ENCODE measurements at places on chromosomes 3 and 15. TPM values are rescaled to one million over a fixed set of nuclear protein-coding genes. Genes with fewer than 3 reads are reported as not detected.

The TF gene
- 1.7 TPM for total RNA-seq

GRCh38 chr3:190697502-190697830 lies 165.0 kb downstream of the GMNC start:
- DNase-seq = no peak

DNA sequence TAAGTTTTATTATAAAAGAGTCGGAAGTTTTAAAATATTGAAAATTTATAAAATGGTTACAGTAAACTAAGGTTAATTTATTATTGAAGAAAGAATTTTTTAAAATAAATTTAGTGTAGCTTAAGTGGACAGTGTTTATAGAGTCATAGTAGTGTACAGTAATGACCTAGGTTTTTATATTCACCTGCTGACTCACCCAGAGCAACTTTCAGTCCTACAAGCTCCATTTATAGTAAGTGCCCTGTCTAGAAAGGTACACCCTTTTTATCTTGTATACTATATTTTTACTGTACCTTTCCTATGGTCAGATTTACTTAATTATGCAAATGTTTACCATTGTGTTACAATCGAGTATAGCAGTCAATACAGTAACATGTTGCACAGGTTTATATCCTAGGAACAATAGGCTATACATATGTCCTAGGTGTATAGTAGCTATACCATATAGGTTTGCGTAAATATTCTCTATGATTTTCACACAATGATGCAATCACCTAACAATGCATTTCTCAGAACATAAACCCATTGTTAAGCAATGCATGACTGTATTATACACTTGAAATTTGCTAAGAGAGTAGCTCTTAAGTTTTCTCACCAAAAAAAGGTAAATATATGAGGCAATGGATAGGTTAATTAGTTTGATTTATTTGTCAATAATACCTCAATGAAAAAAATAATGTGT lies 106.9 kb upstream of the CD96 start:
- DNase-seq = no peak

DNA sequence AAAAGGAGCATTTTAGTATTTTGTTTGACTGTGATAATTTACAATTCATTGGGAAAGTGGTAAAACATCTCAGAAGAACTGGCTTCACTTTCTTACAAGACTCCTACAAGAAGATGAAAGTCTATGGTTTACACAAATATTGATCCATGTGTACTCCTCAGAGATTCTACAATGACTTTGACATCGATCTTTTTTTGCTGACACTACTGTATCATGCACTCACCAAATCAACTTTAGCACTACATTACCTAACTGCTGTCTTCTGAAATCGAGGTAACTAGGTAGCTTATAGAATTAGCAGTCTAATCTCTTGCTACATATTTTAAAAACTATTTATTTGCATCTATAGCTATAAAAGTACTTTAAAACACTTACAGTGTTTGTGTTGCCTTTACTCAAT lies 757.6 kb downstream of the TBL1XR1 start:
- DNase-seq = no peak

DNA sequence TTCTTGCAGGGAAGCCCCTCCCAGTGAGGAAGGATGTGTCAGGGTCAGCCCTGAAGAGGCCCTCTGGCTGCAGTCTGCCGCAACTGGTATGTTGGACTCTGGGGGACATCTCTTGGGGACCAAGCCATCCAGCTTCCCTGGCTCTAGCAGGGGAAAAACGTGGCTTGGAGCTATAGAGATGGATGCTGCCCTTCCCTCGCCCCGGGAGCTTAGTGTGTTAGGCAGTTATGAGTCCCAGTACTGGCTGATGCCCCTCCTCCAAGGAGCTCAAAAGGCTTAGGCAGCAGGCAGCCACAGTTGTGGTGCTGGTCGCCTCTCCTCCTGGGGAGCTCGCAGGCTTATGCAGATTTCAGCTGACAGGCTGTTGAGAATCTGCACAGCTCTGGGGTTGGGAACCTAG lies 353.1 kb upstream of the GBE1 start:
- no peak for DNase-seq

Data from spleen (tissue), 13 donors.